ENCODE measurements at places on chromosomes 13 and 19.

GRCh38 chr19:12229990-12230389, 64.7 kb downstream of the ZNF44 start:
- no peak for DNase-seq

DNA sequence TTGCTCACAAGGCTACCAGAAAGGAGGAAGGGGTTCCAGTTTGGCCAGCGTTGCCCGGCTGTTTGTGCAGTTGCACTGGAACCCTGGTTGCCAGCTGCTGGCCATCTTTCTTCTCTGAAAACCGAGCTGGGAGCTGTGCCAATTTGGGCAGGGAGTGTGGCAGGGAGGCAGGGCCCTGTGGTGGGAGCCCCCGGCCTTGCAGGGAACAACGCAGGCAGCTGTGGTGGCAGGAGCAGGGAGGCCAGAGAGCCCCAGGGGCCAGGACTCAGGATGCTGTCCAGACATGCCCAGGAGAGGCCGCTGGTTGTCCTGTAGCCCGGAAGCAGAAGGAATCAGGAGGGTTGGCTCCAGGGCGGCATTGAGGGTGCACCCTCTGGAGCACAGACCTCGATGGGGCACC, 4.8 kb downstream of the KMT5C start:
- no peak for DNase-seq

- DNase-seq = no peak
Measured at GRCh38 chr19:3923912-3924311, 9.0 kb upstream of the NMRK2 start.

GRCh38 chr19:2487090-2487489, 11.2 kb downstream of the GADD45B start:
- DNase-seq = no peak

DNA sequence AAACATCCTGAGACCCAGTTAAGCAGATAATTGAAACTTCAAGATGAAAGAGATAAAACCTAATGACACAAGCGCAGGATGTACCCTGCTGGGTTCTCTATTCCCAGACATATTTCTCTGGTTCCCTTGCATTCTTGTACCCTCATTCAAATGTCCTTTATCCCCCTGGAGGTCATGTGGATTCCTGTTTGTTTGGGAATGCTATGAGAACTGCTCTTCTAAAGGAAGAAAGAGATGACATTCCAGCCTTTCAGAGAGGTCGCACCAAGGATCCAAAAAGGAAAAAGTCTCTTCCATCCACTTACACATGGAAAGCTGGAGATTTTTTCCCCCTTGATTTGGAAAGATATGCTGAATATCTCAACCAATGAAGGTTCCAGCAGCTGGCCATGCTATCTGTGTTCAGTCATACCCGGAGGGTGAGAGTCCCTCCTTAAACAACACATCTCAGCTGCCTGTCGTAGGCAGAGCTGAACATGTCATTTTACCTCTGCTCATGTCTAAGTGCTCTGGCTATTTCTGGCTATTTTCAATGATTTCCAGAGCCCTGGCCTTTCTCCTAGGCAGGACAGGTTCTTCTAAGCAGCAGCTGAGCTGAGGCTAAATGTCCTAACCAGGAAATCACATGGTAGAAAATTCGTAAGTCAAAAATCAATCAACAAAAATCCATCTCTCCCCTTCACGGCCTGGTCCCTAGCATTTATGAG, 52.5 kb downstream of the C13orf42 start:
- no peak for DNase-seq

GRCh38 chr13:42574011-42574410, at the start of gene TNFSF11:
TSS of gene TNFSF11 (plus strand) at chr13:42574152. CDS start at chr13:42574304, 152 bp downstream.
- no peak for DNase-seq

GRCh38 chr13:109180905-109181425, 551.6 kb downstream of the MYO16 start:
- DNase-seq = no peak

DNA sequence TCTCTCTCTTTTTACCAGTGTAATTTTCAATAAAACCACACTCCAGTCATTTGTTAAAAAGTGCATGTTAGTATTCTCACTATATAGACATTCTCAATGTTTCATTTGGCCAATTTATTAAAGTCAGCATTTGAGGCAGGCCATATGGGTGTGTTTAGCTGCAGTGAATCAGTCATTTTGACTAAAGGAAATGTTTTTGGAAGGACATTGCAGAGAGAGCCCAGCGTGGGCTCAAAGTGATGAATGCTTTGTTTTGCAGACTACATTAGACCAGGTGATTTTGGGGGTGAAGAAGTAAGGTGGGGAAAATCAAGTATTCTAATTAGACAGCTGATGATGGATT, 116.7 kb downstream of the POSTN start:
- DNase-seq = no peak

- DNase-seq = no peak
Measured at GRCh38 chr13:75324413-75324940, 157.5 kb downstream of the TBC1D4 start.

- DNase-seq = no peak
Measured at GRCh38 chr13:94020833-94021232, 458.6 kb downstream of the DCT start.

- no peak for DNase-seq
Measured at GRCh38 chr13:87123987-87124784, 547.0 kb upstream of the SLITRK5 start.

Data from stimulated activated CD8-positive, alpha-beta memory T cell treated with anti-CD3 and anti-CD28 coated beads, Interleukin-4, amount 100 ng/mL, for 1 hour (primary cell).